ENCODE measurements at places on chromosomes 11 and 22. TPM values are rescaled to one million over a fixed set of nuclear protein-coding genes. Genes with fewer than 3 reads are reported as not detected.

Gene SLC25A22
- 8.0 TPM for total RNA-seq

DNA sequence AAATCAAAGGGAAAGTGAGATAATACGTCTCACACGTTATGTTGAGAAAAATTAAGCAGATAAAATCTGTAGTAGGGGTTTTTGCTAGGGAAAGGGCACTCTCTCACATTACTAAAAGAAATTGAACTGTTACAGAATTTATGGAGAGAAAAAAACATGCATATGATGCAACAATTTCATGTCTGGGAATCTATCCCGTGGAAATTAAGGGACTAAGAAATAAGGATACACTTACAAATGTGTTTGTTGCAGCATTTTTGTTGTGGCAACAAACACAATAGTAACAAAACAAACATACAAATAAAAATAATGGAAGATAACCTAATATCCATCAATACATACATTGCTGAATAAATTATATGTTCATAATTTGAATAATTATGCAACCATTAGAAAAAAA, 96.3 kb upstream of the ZBED5 start:
- no peak for DNase-seq

DNA sequence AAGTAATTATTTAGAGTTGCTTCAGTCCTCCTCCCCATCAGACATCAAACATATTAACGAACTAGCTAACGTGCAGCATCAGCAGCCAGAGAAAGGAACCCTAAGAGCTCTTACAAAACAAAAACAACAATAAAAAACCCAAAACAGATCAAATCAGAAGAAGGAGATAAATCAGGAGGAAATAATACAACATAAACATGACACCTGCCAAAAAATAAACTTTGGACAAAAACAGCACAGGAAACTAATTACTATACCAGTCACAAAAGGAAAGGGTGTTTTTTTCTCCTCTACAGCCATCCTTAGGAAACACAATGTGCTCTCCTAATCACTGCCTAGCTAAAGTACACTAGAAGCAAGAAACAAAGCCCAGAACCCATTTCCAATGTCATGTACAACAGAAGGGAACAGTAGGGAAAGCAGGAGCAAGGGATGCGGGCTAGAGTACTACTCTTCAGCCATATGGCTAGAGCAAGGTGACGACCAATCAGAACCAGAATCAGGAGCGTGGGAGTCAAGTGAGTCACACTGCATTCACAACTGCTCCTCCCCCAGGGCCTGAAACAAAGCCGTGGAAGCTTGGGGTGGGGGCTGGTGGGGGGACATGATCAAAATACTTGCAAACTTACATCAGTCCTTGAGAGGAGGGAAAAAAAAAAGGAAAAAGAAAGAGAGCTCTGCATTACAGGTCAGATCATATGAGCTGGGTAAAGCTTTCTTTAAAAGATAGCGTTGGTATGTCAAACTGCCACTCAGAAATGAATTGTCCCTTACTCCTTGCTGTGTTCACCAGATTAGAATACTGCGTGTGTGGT, 60.4 kb downstream of the LARGE2 start:
- DNase-seq: peak; percentile 68

DNA sequence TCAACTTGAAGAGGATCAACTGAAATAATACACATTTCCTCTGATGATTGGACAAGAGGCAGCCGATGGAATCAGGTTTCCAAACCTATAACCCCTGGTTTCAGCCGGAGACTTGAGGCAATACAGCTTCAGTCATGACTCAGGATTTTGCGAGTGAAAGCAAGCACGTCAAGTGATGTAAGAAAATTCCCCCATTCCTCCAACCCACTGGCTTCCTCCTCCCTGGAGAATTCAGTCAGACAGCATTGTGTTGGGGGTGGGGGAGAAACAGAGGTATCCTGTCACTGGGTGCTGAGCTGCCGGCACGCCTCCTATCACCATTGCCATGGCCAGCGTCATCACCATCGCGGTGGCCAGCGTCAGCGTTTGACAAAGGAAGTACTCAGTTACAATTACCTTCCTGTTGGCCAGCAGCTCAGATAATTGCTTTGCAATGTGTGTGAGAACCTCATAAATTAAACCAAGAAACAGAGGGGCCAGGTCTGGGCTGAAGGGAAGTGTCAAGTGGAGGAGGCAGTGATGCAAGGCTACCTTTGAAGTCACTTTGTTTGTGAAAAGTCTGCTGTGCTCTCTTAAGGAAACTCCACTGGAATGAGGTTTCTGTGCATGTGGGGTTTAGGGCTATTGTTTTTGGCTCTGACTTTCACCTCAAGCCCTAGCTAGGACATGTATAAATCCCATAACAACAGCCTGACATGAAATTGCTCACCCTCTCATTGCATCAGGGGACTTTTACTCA, 50.2 kb downstream of the LIF start:
- DNase-seq: peak; percentile 92

- peak; percentile 80 for DNase-seq
Measured at GRCh38 chr11:62665599-62666258, 617 bp downstream of the CSKMT start.

DNA sequence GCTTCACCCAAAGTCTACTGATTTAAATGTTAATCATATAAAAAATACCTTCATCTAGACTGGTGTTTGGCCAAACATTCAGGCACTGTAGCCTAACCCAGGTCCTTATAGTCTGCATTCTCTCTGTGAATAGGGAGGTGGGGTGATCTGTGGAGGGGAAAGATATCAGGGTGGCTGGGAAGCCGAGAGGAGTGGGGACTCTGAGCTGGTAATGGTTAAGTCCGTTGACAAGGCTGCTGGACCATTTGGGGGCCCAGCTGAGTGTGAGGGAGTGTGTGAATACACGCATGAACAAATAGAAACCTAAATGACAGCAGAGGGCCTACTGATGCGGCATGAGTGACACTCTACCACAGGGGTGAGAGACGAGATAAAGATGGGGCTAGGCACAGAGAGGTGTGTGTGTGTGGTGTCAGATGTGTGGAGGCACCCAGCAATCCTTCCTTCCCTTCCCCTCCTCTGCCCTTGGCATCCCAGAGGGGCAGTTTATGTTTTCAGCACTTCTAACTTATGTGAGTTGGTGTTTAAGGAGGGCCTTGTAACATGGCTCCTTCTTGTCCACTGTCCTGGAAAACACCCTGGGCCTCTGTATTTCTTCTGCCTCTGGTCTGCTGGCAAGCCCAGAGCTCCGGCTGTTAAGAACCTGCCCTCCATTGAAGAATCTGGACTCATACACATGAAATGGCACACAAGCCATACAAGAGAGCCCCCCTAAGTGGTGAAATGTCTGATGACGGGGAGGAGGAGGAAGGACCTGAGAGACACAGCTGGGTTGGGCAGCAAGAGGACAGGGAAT, 249.1 kb upstream of the TBCEL start:
- DNase-seq: no peak

DNA sequence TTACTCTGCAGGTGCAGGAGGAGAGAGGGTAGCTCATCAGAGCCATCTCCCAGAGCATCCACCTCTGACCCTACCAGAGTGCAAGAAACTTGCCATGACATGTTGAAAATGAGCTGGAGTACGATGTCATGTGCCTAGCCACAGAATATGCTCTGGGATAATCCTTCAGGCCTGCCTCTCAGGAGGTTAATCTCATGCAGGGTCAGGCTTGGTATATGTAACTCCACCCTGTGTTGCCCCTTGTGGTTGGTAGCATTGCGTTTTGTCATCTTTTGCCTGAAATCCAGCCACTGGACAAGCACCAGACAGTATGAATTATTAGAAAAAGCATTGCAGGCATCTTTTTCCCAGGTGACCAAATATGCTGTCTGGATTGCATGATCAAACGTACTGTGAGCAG, 36.2 kb downstream of the CNTF start:
- DNase-seq: no peak

Measured in osteoblast (primary cell).